ENCODE measurements at places on chromosomes 12 and 14. TPM values are rescaled to one million over a fixed set of nuclear protein-coding genes. Genes with fewer than 3 reads are reported as not detected.

DNA sequence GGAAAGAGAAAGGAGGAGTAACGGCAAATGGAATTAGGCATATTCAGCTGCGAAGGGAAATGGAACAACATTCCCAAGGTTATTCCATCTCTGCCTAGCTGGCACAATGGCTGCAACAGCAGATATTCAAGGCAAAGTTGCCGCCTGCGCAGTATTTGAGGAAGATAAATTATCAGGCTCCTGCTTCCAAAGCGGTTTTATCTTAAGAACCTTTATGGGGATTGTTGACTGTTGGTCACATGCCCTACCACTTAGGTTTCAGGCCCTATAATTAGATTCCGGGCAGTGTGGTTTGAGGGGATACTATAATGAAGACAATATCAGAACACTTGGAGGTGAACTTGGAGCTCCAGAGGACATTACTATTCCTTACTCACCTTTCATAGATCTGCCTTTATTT, 99.7 kb downstream of the FGD4 start:
- peak; percentile 30 for DNase-seq

DNA sequence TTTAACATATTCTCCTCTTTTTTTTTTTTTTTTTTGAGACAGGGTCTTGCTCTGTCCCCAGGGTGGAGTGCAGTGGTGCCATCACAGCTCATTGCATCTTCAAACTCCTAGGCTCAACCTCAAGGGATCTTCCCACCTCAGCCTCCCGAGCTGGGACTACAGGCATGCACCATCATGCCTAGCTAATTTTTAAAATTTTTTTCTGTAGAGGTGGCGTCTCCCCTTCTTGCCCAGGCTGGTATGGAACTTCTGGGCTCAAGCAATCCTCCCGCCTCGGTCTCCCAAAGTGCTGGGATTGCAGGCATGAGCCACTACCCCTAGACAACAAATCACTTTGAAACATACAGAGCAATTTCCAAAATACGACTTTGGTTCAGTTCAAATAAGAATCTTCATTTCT, 154.8 kb downstream of the PAX9 start:
- DNase-seq, result no peak

- no peak for DNase-seq
These were observed 8.9 kb downstream of the DDHD1 start for GRCh38 chr14:53144244-53144643.

- DNase-seq, result no peak
These were observed 629.3 kb upstream of the MDGA2 start for GRCh38 chr14:48304729-48305128.

- no peak for DNase-seq
These were observed 3.2 kb downstream of the PPP1CC start for GRCh38 chr12:110739488-110739887.

DNA sequence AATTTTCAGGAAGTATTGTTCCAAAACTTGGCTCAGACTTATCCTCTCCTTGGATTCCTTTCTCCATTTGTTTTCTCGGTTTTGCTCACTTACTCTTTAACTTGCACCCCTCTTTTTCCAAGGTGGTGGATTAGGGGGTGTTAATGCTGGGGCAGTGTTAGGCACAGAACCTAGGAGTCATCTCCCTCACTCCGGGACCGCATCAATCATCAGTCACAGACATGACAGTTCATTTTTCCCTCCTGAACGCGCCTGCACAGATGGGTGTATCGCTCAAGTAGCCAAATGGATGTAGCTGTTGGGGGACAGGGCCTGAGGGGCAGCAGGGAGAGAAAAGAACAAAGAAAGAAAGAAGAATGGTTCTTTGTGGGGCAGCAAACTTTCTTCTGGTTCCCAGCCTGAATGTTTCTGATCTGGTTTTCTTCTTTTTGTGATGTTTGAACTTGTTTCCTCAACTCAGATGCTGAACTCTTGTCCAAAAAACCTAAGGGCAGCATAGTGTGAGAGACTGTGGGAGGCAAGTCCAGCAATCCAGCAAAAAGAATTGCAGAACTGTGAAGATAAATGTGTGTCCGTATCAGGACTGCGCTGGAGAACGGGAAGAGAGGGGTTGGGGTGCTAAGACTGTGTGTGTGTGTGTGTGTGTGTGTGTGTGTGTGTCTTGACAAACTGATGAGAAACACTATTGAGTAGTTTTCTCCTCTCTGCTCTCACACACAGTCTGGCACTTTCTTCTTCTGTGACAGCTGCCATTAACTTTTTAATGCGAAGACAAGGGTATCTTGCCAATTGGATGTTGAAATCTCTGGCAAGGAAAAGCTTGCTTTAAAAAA, 131.1 kb downstream of the FBXL14 start:
- no peak for DNase-seq

DNA sequence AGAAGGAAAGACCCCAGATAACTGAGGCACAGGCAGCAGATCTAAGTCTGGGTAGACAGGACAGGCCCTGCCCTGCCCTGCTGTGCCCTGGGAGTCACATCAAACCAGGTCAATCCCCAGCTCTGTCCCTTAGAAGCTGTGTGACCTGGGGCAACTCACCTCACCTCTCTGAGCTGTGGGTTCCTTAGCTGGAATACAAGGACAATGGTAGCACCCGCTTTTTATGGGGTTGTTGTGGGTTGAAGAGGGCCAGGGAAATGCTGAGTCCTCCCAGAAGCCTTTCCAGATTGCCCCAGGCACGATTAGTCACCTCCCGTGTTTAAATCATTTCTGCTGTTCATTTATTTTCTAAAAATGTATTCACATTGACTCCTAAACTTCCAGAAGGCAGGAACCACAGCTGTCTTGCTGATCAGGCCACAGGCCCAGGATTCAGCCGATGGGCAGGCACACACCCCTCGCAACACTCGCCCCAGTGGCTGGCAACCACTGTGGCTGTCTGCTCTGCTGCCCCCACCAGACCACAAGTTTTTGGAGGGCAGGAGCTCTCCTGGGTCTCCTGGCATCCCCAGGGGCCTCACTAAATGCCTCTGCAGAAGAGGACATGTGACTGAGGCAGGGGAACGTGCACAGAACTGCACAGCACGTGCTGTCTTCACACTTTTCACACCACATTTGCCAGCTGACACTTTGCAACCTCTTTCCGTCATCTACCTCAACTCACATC, 3.0 kb downstream of the SELPLG start:
- no peak for DNase-seq

- no peak for DNase-seq
These were observed 30.2 kb downstream of the DNAL1 start for GRCh38 chr14:73674986-73675385.

DNA sequence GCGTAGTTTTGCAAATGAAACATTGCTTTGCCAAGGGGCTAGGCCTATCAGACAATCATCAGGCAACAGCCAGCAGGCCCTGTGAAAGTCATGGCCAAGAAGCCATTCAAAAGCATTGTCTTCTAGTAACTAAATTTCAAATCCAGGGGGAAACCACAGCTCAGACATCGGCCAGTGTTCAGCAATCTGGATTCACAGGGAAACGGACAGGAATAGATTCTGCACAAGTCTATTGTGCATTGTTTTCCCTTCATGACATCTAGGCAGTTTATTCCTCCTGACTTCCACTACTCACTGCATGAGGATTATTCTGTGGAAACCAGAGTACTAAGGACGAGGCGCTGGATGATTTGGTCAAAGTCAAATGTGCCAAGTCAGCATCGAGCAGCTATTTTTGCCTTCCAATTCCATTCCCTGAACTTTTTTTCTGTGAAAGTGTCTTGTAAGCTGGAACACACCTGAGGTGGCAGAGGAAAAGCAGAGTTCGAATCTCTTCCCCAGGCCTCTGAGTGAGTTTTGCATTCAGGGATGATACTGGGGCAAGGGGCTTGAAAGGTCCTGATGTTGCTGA, 75.4 kb downstream of the VCPKMT start:
- DNase-seq, result no peak

DNA sequence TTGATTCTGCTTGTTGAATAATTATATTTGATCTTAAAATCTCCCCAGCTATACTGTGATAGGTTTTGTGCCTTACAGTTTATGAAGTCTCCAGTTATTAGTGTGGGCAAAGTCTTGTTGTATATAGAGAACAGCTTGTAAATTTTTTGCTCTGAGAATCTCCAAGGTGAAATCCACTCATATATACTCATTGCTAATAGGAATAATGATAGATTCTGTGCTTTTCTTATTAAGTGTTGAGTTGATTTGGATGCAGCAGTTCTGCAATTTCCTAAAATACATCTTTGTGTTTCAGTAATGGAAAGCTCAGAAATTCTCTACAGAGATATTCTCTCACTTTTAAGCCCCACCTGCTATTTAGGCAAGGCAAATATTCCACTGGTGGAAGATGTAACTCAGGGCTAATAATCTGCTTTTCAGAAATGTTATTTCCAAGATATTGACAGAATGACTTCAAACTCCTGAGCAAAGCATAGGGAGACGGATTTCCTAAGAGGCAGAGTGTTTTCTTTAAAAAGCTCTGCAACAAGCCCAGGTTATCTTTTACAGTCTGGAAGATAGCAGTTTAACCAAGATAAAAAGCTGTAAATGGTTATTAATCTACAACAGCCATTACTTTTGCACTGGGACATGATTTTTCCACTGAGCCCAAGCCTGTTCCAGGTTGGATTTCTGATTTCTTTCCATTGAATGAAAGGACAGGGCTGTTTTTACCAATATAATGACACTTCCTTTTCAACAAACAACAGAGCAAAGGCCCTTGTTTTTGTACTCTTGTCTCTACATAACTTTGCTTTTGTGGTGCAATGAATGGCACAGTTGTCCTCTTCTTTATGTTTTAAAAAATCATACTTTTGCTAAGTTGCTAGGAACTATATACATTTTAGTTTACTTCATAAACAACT, 239.9 kb upstream of the ATP2B1 start:
- DNase-seq, result no peak

DNA sequence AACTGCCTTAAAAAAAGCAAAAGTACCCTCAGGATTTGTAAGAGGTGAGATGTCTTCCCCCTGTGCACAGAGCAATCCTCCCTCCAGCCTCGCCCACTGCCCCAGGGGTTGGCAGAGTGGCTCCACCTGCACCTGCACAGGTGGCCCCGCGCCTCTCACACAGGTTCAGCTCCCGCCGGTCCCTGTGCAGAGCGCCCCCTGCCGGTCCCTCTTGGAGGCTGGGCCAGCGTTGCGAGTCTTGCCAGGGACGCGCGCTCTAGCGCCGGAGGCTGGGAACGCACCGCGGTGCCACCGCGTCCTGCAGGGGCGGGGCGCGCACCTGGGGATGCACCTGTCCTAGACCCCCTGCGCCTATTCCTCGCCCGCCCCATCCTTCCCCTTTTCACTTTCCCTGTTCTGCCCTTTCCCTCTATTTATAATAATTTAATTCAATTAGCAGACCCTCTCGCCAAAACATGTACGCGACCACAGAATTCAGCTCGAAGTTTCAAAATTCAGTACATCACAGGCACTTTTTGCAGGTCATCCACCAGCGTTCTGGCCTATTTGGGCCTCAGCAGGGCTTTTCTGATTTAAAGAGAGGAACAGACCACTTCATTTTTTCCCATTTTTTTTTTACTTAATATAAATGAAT, 618.6 kb downstream of the AACS start:
- peak; percentile 38 for DNase-seq

DNA sequence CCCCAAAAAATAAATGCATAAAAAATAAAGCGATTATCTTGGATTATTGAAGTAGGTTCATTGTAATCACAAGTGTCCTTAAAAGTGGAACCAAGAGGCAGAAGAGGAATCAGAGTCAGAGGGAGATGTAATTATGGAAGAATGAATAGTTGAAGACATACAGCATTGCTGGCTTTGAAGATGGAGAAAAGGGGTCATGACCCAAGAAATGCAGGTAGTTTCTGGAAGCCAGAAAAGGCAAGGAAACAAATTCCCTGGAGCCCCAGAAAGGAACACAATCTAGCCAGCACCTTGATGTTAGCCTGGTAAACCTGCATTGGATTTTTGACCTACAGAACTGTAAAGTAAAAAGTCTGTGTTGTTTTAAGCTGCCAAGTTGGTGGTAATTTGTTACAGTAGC, 57.5 kb upstream of the PTGR2 start:
- DNase-seq, result no peak

DNA sequence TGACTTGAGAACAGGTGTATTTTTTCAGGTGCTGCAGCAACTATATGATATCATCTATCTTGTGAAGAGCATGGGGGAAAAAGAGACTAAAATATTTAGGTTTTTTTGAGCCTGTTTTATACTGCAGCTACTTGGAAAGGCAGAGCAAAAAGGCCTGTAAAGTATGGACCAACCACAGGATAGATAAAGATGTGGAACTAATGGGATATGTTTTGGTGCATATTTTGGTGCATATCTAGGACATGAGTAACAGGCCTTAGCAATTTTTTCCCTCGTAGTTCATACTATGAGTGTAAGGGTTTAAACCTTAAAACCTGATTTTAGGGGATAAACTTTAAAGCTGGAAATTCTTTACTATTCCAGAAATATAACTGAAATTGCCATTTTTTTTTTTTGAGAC, 6.0 kb upstream of the GTSF1 start:
- no peak for DNase-seq

- no peak for DNase-seq
These were observed 2.0 kb upstream of the TRIM9 start for GRCh38 chr14:51096870-51097269.

GRCh38 chr12:93247313-93247991, 130.3 kb upstream of the NUDT4 start:
- no peak for DNase-seq

DNA sequence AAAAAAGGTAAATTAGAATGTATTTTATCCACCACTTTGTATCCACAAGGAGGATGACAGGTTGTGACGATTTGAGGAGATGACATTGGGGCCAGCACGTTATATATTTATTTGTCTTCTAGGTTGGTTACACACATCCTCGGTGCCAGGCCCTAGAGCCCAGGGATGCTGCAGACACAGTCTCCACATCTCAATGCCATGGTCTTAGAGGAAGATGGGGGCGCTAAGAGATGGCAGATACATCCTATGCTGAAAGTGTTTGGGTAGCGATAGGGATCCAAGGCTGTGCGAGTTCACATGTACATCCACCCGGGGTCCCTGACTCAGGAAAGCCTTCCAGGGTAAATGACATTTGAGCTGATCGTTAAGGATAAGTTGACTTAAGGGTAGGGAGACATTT, 193.1 kb upstream of the GSC start:
- no peak for DNase-seq

DNA sequence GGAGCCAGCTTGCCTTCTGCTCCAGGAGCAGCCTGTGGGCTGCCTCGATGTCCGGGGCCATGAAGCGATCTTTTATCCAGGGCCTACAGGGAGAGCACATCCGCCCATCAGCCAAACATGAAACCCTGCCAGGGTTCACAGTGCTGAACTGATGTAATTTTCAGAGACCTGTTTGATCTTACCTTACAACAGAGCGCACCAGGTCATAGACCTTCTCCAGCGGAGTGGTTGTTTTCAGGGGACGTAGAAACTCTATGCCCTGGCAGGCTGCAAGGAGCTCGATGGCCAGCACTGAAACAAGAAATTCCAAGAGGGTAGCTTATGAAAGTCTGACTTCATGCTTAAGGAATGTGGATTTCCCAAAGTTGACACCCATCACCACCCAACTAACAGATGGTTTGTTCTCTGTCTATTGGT, 19.7 kb downstream of the HAL start:
- DNase-seq, result no peak

GRCh38 chr14:22606380-22606779, 8.3 kb downstream of the ABHD4 start:
- no peak for DNase-seq

- no peak for DNase-seq
These were observed 207.9 kb upstream of the DIO3 start for GRCh38 chr14:101353422-101353821.

Gene TRPV4
- total RNA-seq, result 4.8 TPM

Gene PTGDR
- not detected for total RNA-seq

Gene SYNDIG1L
- total RNA-seq, result not detected

Gene SLCO1A2
- 0.04 TPM for total RNA-seq

Gene KCNH3
- total RNA-seq, result 0.55 TPM

Gene DCAF5
- total RNA-seq, result 20.4 TPM

Gene SRSF9
- total RNA-seq, result 83.3 TPM

Gene TAS2R43
- 0.18 TPM for total RNA-seq

Gene EIF2S3B
- 0.55 TPM for total RNA-seq

Gene SDS
- not detected for total RNA-seq
